ENCODE measurements at places on chromosomes 4 and X.

DNA sequence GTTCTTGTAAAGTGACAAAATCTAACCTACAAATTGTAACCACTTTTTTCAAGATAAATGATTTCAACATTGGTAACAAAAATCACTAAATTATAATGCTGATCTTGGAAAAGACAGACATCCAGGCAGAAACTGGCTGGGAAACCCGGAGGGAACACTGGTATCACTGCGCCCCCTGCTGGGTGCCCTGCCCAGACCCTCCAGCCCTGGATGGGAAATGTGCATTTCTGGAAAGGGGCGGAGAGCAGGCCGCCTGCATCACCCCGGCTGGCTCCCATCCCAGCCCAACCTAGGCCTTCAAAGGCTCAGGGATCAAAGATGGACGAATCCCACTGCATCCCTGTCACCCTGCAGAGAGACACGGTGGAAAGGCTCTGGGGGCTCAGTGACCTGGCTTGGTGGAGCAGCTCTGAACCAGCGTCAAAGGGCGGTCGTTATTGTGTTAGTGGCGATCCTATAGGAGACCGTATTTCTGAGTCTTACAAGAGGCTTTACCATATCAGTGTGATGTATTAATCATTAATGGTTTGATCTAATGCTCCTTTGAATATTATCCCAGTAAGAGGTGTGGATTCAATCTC, 37.3 kb downstream of the ACOX3 start:
- peak; percentile 43 for DNase-seq

DNA sequence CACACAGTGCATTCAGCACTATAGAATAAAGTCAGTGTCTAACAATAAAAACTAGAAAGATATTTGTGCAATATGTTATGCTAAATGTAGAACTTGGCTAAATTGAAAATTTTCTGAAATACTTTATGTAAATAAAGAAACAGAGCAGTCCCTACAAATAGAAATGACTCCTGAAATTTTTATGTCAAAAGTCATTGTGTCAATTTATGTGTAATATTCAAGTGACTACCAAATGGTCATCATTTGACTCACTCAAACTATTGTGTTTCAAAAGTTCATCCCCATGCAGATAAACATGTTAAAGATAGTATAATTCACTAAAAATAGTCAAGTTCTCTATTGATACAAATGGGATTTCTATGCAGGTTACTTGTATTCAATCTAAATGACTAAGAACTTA, 17.9 kb downstream of the LRBA start:
- no peak for DNase-seq

DNA sequence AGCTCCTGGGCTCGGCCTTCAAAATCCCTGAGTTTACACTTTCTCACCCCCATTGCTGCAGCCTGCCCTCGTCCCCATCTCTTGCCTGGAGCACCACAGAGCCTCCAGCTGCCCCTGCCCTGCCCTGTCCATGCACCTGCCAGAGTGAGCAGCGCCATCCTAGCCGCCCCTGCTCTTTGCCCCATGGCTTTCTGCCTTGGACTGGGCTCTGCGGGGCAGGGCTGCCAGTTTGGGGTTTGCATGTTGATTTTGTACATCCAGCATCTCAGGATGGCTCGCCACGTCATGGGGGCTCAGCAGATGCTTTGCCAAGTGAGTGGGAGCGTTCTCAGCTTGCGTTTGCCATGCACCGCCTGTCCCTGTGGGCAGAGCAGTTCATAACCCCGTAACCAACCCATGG, 67.1 kb upstream of the HGFAC start:
- DNase-seq = no peak

- DNase-seq = no peak
Measured at GRCh38 chr4:10960389-10960788, 275.8 kb upstream of the CLNK start.

DNA sequence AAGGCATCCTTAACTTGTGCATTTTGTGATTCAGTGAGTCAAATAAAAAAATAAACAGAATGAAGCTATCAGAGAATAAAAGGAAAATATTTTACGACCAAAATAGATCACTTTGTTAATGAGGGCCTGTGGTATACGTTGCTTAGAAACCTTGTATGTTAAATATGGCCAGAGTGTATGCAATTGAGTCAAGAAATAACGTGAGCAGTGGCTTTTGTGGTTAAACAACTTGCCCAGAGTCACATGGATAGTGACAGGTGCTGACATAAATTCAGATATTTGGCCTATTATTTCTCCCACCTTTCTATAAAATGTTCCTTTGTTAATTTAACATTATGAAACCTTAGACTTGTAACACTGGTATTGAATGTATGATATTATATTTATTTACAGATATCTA, 393.4 kb downstream of the PABPC4L start:
- no peak for DNase-seq

DNA sequence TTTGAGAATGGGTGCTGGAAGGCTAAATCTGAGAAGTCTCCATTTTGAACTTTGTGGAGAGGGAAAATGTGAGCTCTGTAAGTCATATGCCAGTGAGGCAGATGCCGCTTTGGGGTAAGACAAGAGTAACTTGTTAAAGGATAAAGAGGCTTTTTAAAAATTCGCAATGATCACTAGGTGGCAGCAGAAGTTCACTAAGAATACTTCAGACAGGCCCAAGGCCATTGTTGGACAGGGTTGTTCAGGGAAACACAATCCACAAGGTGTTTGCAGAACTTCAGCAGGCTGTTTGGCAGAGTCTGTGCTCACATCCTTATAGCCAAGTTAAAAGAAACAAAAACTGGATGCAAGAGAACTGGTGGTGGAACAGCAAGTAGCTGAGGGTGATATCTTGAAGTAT, 13.7 kb upstream of the PIGA start:
- DNase-seq = no peak

DNA sequence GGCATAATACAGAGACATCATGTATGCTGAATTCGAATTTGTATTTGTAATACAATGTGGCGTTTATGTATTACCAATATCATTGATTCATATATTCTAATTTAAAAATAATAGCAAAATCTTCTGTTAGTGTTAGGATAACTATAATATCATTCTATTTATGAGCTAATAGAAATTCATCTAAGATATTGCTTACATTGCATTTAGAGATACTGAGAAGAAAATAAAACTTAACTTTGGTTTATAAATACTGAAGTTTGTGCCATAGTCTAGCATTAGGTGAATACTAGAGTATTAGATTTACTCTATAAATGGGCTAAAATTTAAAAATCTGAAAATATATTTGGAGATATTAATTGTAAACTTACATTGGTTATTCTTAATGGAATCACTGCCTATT, 1590.6 kb downstream of the PCDH18 start:
- DNase-seq = no peak

GRCh38 chrX:153634832-153635231, 12.2 kb upstream of the DUSP9 start:
- no peak for DNase-seq

DNA sequence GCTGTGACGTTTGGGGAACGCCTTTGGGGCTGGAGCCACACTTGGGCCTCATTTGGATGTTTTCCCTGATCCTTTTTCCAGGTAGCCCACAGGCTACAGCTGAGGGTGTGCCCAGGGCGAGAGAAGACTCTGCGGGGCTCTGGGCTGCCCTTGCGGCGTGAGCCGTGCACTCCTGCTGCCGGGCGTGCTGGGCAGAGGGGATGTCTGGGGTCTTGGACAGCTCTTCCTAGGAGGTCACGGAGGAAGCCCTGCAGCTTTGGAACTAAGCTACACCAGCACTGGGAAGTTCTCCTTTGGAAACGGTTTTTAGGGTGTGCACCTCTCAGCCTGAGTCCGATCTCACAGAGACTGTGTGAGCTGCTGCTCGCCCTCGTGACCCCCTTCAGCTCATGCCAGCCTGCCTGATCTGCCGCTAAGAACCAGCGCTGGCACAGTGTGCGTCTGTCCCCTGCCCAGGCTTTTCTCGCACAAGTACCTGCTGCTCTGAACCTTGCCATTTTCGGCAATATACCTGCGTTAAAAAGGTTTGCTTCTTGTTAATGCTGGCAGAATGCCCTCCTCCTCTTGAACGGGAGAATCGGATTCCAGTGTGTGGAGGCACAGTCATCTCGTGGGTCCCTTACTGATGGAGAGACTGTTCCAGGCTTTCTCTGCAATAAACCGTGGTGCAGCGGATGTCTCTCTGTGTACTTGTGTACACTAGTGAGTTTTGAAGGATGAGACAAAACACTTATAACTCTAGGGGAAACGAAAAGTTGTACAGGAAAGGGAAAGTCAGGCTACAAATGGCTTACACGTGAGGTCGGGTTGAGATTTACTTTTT, 14.3 kb downstream of the MSANTD1 start:
- DNase-seq = no peak

Measured in activated CD4-positive, alpha-beta T cell treated with anti-CD3 and anti-CD28 coated beads for 4 hours (primary cell).